ENCODE measurements at places on chromosomes 3 and 15.

DNA sequence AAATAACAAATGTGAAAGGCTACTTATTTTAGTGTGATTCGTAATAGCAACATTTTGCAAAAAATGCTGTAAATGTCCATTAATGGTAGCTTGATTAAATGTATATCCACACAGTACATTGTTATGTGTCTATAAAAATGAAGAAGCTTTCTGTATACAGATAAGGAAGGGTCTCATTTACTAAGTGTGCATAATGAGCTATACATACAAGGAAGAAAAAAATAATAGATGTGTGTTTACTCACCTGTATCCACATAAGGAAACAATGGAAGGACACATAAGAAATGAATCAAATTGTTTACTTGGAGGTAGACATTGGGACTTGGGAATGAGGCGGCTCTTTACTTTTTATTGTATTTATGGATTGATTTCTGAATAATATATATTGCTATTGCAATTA lies 34.9 kb downstream of the MED12L start:
- DNase-seq = no peak

GRCh38 chr15:62071711-62072308 lies 5.0 kb downstream of the C2CD4A start:
- peak; percentile 68 for DNase-seq

- DNase-seq = no peak
Measured at GRCh38 chr3:124810970-124811369, 76.2 kb downstream of the ITGB5 start.

- DNase-seq = no peak
Measured at GRCh38 chr15:93001881-93002280, 87.1 kb downstream of the RGMA start.

GRCh38 chr3:119261055-119261454 lies 20.4 kb upstream of the B4GALT4 start:
- no peak for DNase-seq

DNA sequence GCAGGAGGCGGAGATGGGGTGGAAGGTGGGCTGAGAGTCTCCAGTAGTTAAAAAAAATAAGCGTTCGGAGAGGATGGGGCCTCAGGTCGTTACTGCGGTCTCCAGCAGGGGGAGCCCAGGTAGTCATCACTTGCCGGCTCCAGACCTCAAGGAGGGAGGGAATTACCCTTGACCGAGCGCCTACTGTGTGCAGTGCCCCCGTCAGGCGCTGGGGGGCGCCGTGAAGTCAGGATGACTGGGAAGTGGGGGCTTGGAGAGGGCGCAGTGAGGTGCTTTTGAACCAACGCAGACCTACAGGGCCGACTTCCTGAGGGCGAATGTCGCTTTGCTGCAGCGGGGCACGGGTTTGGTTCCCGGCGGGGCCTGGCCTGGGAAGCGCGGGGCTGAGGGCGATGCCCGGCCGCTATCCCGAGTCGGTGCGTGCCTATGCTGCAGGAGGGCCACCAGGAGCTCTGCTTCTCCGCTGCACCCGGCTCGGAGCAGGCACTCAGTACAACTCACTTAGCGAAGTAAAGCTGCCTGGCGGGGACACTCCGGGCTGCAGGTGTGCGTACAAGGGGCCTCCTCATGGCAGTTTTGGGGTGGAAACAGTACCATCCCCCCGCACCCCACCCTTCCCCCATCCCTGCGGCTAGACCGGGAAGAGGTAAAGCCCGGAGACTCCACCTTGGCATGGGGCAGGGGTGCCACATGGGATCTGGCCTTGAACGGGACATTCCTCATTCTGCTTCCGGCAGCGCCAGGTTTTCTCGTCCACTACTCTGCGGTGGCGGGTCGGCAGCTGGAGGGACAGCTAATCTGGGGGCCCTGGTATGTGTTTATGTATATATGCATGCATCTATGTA lies 79.8 kb downstream of the RHCG start:
- peak; percentile 78 for DNase-seq

- DNase-seq = no peak
Measured at GRCh38 chr3:119069725-119070124, 35.1 kb upstream of the IGSF11 start.

GRCh38 chr3:157823050-157823449 lies 283.2 kb downstream of the SHOX2 start:
- DNase-seq = no peak

DNA sequence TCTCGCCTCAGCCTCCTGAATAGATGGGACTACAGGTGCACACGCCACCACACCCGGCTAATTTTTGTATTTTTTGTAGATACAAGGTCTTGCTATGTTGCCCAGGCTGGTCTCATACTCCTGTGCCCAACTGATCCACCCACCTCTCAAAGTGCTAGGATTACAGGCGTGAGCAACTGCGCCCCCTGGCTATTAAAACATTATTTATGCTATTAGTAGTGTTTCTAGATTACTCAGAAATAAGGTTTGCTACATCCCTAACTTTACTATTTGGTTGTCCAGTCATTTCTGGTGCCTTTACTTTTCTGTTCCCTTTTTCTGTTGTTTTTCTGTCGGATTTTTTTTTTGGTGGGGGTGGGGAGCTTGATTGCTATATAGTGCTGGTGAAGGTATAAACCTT lies 393.6 kb upstream of the TPM1 start:
- DNase-seq = peak; percentile 38

- peak; percentile 34 for DNase-seq
Measured at GRCh38 chr15:89356634-89357298, 22.1 kb upstream of the POLG start.

- no peak for DNase-seq
Measured at GRCh38 chr15:93848490-93848889, 382.9 kb upstream of the MCTP2 start.

DNA sequence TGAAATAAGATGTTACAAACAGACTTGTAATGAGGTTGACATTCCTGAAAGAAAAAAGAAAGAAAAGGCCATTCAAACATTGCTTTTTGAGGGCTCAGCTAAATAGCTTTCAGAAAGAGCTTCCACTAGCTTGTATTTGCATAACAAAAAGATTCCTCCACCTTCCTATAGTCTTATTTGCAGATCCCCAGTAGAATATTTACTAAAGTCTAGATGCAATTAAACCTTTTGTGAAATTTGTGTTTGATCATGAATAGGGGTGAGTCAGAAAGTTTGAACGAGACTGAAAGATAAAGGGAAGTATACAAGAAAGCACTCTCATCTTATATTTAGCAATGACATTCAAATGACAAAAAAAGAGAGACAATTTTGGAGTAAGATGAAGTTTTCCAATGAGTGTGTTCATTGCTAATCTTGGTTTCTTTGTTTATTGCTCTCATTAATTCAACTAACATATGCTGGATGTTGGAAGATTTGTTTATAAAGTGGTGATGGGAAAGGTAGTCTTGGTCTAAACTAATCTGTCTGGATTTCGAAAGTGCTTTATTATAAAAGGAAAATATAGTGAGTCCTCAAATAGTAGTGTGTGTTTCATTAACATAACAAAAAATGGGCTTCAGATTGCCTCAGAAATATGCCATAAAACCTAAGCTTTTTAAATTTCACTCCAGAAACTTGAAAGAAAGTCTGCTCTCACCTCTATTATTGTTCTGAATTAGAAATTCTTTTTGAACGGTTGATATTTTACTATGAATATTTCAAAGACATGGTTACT lies 9.1 kb upstream of the CADPS start:
- DNase-seq = no peak

- DNase-seq = no peak
Measured at GRCh38 chr3:79994397-79994796, 226.6 kb upstream of the ROBO1 start.

DNA sequence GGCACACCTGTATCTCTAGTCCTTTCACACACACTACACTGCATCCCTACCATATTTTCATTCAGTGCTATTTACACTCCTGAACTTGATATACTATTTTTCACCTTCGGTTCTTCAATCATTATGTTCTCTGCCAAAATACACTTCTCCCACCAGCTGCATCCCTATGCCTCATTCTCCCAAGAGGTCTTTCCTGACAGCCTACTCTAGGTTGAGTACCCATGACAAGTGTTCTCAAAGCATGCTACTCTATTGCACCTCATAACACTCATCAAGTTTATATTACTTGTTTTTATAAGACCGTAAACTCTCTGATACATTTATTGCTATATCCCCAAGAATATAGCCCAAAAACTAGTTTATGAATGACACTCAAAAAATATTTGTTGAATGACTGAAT lies 549.5 kb downstream of the PYDC2 start:
- DNase-seq = no peak

DNA sequence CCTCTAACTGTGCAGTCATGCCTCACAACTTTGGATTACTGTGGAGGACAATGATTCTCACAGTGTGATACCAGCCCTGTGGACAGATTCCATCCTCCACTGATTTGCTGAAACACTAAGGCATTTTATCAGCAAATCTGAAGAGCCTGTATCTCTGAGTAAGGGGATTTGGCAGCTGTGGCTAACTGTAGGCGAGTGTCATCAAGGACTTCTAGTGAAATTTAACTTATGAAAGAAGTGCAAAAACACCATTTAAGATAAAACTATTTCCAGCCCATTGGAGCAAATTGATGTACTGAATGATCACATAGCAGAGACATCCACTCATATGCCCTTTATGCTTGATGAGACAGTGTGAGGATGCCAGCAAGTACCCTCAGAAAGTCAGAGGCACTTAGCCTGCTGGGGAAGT lies 13.9 kb upstream of the TMPRSS7 start:
- DNase-seq = no peak

DNA sequence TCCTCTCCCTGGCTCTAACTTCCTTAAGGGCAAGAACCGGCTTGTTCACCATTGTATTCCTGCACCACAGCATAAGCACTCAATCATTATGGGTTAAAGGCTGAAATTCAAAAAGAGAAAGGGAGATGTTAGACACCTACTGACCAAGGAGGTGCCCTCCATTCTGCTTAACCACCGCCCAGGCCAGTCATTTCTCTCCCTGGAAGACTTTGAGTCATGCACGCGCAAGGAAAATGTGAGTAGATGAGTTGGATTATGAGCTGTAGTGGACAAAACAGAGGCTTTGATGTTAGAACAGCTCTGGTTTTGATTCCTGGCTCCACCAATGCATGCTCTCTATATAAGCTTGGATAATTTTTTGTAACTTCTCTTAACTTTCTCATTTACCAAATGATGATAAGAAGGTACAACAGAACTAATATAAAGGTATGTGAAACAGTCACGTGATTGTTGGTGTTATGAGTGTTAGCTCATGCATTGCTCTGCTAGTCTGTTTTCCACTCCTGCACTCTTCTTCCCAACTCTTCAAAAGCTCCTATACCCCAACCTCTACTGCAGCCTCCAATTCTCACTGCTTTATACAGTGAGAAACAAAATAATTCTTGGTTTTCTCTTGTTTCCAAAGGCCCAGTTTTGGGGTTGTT lies 148.4 kb upstream of the ATP11B start:
- no peak for DNase-seq
